ENCODE measurements at places on chromosomes 1 and 21.

DNA sequence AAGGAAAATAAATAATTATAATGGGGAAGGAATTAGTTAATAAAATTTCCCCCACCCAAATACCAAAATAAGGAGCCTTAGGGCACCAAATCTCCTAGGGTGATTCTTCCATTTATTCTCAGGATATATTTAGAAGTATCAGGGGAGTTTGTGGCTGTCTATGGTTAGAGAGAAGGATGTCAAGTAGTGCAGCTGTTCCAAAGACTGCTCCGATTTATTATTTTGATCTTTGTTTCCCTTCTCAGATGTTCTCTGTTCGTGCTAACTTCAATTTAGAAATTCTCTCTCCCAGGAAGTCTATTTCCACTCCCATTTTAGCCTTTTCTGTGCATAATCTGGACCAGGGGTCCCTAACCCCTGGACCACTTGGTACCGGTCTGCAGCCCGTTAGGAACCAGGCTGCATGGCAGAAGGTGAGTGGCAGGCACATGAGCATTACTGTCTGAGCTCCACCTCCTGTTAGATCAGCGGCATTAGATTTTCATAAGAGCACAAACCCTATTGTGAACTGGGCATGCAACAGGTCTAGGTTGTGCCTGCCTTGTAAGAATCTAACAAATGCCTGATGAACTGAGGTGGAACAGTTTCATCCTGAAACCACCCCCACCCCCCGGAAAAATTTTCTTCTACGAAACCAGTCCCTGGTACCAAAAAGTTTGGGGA is 9.3 kb upstream of the MAST2 start:
- no peak for DNase-seq

GRCh38 chr1:203733009-203733863 is 31.7 kb upstream of the LAX1 start:
- DNase-seq = no peak

- no peak for DNase-seq
Measured at GRCh38 chr1:188433425-188433824, 1604.7 kb downstream of the PLA2G4A start.

GRCh38 chr1:229295745-229296144 is 24.8 kb downstream of the RAB4A start:
- DNase-seq = no peak

- DNase-seq = no peak
Measured at GRCh38 chr1:62311473-62311943, 7.7 kb downstream of the KANK4 start.

GRCh38 chr1:20344738-20345137 is 54.1 kb downstream of the VWA5B1 start:
- DNase-seq = no peak

DNA sequence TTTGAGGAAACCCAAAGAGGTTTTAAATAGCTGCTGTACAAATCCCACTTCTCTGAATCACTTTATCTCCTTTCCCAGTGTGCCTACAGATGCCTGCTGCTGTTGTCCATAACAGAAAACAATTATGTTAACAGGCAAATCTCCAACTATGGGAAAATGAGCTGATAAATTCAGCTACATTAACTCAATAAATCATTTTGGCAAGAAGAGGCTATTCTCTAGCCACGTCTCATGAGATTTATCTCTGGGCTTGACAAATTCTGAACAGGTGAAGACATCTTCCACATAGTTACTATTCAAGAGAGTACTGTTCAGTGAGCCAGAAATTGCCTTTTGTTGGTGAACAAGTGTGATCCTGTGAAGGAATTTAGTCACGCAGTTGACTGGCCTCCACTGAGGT is 327.1 kb upstream of the FMN2 start:
- no peak for DNase-seq

- no peak for DNase-seq
Measured at GRCh38 chr1:14607295-14607694, 8.8 kb downstream of the KAZN start.

- DNase-seq = no peak
Measured at GRCh38 chr1:24107462-24108138, 4.3 kb downstream of the MYOM3 start.

DNA sequence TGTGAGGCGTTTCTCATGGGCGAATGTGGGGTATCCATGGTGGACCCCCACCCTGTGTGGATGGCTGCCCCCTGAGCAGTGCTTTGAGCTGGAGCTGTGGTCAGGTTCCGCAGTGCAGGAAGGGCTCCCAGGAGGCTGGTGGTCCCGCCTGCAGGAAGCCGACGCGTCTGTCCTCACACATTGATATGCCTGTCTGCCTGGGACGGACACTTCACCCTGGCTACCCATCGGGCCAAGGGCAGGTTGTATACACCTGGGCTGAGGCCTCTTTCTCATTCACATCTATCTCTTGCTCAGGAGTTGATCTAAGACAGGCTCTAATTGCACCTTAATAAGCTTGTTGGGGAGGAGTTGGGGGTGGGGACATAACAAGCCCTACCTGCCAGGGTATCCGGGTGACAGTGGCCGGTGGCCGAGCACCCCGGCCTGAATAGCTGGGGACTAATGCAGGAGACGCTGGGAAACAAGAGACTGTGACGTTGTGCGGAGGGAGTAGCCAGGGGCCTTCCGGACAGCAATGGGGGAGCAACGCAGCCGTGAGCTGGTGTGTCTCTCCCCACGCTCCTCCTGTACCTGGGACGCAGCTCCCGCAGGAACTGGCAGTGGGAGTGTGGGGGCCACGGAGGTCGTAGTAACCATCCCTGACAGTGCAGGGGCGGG is 21.7 kb downstream of the PDXK start:
- no peak for DNase-seq

DNA sequence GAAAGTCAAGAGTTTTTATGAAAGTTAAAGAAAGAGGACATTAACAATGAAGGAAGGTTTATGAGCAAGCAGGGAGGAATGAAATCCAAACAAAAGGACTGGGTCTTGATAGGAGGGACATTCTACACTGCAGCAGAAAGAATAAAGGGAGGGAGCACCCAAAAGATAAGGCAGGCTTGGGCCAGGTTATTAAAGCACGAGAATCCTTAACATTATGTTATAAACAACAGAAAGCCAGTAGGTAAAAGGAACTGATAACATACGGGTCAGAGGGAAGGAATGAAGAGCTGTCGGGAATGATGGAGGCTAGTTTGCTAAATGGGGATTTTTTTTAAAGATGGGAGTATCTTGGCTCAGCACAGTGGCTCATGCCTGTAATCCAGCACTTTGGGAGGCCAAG is 19.4 kb downstream of the LPGAT1 start:
- DNase-seq = no peak

GRCh38 chr21:29217818-29218291 is 80.9 kb upstream of the BACH1 start:
- DNase-seq = no peak

GRCh38 chr21:42847726-42848125 is 31.6 kb downstream of the WDR4 start:
- no peak for DNase-seq

DNA sequence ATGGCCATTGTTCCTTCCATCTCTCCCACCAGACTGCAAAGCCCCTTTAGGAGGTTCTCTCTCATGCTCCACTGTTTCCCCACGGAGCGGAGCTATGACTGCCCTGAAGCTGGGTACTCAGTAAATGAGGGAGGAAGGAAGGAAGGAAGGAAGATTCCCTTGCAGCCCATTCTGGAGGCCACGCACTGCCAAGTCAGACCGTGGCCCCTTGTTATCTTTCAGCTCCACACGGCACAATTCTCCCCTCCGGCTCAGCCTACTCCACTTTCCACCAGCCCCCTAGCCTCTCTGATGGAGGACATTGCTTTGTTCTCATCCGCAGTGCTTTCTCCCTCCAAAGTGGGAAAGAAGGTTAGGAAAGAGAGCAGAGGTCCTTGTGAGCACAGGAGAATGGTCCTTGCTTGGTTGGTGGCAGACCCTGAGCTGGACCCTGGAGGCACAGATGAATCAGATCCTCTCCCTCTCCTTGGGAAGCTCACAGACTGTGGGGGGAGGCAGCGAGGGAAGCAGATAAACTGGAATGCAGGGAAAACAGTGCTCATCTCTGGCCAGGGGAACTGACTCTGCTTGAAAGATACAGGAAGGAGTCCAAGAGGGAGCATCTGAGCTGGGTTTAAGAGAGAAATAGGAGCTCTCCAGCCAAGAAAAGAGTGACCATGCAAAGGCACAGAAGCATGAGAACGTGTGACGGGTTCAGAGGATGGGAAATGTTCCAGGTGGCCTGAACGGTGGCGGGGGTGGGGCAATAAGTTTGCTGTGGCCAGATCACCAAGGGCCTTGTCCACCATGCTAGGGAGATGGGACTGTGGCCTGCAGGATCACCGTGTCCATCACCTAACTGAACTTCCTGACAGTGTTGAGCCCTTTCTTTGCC is 52.6 kb downstream of the GLIS1 start:
- no peak for DNase-seq

GRCh38 chr1:56413671-56414199 is 165.6 kb downstream of the PLPP3 start:
- no peak for DNase-seq

GRCh38 chr1:15946571-15947381 is 29.1 kb downstream of the ZBTB17 start:
- no peak for DNase-seq

DNA sequence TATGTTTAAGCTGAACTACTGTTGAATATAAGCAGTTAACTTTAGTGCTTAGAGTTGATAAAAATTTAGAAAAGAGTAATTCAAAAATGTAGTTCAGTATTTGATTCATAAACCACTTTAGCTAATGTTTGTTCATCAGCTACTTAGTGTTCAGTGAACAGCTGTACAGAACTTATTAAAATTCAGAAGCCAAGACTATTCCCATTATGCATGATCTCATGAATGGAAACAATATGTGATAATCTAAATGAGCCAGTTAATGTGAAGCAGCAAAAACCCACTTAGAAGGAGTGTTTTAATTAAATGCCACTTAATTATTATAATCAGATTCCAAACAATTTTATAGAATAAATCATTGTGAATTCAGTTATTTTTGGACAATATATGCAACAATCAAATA is 92.9 kb upstream of the NEGR1 start:
- no peak for DNase-seq

- DNase-seq = no peak
Measured at GRCh38 chr1:39255222-39255621, 50.7 kb downstream of the MACF1 start.

DNA sequence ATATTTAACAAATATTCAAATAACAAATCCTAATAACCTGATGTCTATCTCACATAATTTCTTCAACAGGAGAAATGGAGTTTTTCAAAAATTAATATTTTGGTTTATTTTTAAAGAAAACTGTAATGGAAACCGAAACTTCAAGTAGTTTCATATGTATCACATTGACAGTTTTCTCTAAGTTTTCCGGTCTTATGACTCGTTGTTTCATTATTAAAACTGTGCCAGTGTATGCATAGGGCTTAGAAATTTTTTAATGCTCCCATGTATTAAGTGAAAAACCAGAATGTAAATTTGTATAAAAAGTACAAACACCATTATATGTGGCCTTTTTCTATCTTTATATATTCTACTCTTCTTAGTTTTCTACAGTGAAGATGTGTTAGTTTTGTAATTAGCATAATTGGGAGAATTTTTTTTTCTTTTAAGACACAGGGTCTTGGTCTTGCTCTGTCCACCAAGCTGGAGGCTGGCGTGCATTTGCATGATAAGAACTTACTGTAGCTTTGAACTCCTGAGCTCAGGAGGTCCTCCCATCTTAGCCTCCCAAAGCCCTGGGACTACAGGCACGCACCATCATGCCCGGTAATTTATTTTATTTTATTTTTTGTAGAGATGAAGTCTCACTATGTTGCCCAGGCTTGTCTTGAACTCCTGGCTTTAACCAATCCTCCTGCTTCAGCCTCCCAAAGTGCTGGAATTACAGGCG is 43.9 kb upstream of the SAMSN1 start:
- no peak for DNase-seq

DNA sequence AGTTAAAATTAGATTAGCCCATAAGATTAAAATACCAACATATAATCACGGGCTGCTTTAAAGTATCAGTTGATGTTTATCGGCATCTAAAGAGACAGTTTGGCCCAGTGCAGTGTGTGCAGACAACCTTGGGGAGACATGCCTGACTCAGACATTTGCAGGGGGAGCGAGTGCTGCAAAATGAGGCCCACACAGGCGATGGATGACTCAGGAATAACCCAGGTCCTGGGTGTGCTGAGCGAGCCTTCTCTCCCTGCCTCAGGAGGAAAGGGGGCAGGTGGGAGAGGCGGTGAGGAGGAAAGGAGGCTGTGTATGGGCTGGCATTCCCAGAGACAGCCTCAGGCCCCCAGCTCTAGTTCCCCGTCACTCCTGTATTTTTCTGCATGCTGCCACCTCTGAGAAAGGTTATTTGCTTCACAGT is 9.0 kb downstream of the SLC9A1 start:
- DNase-seq = no peak
